Esophagus mucosa (tissue), 1 donor: ENCODE measurements at places on chromosomes 1 and 21.

- ATAC-seq: no peak
Measured at GRCh38 chr1:168135116-168135920, 1.4 kb downstream of the GPR161 start.

DNA sequence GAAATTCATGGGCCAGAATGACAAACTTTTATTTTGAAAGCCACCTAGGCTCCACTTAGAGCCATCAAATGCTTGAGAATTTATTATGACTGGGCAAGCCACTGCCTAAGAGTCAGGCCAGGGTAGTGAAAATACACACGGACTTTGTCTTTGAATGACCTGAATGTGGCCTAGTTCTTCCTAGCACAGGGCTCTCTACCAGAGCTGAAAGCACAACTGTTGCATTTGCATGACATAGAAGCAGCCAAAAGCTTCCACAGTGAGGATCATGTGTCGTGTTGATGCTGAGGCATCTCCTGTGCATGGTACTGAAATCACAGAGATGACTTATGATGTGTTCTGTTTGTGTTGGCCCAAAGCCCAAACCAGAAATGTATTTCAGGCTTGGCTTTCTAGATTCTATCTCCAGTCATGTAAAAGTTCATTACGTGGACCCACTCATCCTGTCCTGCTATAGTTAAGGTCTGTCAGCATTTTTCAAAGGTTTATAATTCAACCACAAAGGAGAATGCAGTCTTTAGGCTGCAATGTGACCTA lies 164.0 kb upstream of the UBE2U start:
- peak; percentile 76 for ATAC-seq

DNA sequence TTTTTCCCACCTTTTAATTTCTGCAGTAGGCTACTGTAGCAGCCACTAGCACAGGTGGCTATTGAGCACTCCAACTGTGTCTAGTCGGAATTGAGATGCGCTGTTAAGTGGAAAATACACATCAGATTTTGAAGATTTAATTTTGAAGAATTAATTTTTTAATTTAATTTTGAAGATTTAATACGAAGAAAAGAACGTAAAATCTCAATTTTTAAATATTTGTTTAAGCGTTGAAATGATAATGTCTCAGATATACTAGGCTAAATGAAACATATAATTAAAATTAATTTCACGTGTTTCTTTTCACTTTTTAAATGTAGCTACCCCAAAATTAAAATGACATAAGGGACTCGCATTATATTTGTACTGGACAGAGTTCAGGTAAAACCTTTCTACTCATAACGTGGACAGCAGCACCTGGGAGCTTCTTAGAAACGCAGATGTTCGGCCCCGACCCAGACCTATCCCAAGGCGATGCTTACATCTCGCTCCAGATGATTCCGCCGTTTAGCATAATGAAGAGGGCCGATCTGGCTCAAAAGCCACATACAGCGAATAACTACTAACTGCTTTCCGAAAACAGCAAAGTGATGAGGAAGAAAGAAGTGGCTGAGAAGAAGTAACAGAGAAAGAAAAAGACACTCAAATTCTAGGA lies 717 bp downstream of the CRYZL1 start:
- ATAC-seq: no peak

DNA sequence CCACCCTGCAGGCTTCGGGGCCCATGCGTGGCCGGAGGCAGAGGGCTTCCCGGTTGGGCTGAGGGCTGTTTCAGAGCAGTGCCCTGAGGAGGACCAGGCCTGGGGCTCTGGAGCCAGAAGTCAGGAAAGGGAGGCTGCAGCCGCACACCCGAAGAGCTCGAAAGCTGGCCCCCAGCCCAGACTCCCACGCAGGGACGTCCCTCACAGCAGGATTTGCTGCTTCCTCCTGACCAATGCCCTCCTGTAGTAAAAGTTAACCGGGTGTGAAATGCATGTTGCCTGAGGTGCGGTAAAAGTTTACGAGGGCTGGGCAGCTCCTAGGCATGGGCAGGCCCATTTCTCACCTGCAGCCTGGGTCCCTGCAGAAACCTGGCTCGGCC lies 101.5 kb upstream of the ARHGEF16 start:
- ATAC-seq: no peak

DNA sequence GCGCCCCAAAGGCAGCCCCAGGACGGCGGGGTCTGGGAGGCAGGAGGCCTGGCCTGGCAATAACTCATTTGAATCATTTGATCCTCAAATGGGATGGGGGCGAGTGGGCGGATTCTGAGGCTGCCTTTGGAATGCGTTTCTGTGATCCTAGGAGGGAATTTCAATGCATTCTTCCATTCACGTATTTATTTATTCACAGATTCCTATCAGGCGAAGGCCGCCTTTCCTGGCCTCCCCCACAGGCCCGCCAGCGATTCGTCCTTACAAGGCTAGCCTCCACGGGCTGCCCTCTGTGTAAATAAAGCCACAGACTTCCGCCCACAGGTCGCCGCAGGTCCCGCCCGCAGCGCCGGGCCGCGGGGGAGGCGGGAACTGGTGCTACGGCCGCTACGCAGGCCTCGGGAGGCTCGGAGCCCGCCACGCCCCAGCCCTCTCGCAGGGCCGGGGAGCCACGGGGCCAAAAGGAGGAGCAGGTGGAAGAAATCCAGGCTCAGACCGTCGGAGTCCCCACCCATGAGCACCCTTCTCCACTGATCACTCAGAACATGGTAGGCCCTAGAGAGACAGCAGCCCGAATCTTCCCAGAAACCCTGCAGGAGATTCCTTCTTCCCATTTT lies 31.3 kb upstream of the JUN start:
- ATAC-seq: peak; percentile 81

GRCh38 chr1:64564891-64565290 lies 95.0 kb downstream of the CACHD1 start:
- no peak for ATAC-seq

DNA sequence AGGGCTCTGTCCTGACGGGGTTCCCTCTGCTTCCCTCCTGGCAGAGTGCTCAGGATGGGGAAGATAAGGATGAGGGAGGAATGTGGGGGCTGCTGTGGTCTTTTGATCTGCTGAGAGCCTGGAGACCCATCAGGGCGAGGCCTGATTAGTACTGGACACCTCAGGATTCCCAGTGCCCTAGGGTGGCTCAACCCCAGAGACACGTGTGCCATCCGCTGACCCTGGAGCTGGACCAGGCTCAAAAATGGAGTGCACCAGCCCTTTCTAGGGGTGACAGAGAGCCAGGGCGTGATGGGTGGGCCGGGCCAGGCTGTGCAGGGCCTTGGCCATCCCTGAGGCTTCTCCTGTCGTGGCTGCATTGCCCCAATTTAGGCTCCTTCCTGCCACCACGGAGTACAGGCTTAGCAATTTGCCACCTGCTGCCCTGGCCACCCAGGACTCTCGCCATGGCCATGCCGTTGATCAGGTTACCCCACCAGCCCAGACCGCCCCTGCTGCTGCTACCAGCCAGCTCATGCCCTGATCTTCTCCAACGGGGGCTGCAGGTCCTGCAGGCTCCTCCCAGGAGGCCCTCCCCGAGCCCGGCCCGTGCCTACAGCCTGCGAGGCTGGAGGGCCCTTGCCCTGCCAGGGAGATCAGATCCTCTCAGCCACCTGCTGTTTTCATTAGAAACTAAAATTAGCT lies 9.5 kb downstream of the WNT4 start:
- no peak for ATAC-seq
